Adrenal gland (tissue), 19 donors: ENCODE measurements at places on chromosomes 4 and X. TPM values are rescaled to one million over a fixed set of nuclear protein-coding genes. Genes with fewer than 3 reads are reported as not detected.

- H3K4me1 ChIP-seq = no peaks in the 10 kb centered on the region
- DNase-seq = no peak
- no peak overlapping the region for H3K27ac ChIP-seq
These were observed 9.2 kb downstream of the VSIG4 start for GRCh38 chrX:66030505-66031317.

DNA sequence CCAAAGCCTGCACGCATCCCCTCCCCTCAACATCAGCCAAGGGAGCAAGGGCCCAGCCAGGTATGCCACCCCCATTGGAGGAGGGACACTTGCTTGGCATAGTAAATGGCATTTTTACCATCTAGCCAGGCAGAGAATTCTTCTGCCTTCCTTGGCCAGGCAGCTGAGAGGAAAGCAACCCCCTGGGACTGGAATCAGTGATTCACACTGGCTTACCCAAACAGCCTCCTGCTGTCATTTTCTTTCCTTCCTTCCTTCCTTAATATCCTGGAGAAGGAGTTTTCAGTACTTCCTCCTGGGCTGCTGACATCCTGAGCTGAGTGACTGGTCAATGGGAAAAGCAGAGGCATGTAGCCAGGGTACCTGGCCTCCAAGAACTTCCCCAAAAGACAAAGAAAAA, 28.6 kb upstream of the KIAA1210 start:
- H3K27me3 ChIP-seq = peaks cover 40% of the 10 kb centered on the region
- no peak overlapping the region for H3K27ac ChIP-seq
- H3K36me3 ChIP-seq = no peaks in the 10 kb centered on the region

DNA sequence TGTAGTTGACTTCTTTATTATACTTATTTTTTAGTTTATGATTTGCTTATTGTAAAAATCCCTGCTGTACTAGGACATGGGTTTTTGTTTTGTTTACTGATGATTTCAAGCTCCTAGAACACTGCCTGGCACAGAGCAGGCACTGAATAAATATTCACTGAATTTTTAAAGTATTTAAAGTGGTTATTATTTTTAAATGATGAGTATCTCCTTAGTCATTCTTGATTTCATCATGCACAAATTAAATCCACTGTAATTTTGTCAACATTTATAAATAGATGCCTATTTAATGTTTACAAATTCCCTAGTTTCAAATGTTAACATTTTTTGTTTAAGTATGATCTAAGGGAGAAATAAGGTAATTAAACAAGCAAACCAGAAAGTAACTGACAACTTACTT, 367.9 kb upstream of the SLIT2 start:
- H3K4me1 ChIP-seq = no peaks in the 10 kb centered on the region
- H3K4me3 ChIP-seq = no peak overlapping the region

UCP1 gene
- 0.16 TPM for polyA plus RNA-seq

MAGEC1 gene
- not detected for polyA plus RNA-seq

GRIA2 gene
- polyA plus RNA-seq = 1.2 TPM
